ENCODE measurements at places on chromosomes 16 and 17.

DNA sequence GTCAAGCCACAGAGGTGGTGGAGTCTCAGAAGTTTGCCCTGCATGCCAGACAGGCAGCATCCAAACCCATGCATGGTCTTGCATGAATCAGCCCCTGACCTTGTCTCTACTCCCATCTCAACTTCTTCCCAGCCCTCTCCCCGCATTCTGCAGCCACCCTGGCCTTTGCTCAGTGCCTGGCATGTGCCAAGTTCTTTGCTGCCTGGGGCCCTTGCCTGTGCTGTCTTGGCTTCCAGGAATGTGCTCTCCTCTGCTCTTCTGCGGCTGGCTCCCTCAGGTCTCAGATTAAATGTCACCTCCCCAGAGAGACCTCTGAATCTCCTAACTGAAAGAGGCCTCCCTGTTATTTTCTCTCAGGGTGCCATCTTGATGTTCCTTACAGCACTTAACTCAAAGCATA, 17.6 kb downstream of the DRC3 start:
- no peak for DNase-seq

GRCh38 chr16:69350536-69351133, 951 bp downstream of the TMED6 start:
- no peak for DNase-seq

GRCh38 chr17:32111141-32111771, 31.0 kb upstream of the RHOT1 start:
- DNase-seq = peak; percentile 88

DNA sequence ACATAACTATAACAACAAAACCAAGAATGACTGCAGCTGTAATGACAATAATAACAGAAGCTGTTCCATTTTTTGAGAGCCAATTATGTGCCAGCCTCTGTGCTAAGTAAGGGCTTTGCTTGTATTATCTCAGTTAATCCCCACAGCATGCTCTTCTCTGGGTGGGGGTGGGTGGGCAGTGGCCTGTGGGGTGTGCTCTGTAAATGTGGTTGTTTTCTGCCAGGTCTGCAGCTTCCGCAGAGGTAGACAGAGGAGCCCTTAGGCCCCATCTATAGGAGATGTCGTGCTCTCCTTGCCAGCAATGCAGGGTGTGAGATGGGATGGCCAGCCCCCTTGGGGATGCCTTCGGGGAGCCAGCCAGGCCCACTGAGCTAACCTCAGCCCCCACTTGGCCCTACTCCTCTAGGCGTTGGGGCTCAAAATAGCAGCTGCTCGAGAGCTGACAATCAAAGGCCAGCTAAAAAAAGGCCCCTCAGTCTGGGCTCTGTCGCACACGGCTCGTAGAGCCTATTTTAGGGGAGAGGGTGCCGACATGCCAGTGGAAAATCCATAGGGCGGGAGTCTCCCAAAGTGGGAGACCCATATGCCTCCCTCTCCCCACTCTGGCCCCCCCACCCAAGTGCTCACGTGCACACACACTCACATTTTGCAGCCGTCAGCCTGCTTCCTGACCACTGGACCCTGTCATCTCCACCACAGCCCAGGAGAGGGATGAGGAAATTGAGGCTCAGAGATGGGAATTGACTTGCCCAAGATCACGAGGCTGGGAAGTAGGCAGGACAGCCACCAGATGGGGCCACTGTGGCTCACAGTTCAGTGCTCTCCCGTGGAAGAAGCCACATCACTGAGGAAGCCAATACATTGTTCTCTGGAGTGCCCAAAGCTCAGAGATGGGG, 15.8 kb downstream of the CDH16 start:
- no peak for DNase-seq

DNA sequence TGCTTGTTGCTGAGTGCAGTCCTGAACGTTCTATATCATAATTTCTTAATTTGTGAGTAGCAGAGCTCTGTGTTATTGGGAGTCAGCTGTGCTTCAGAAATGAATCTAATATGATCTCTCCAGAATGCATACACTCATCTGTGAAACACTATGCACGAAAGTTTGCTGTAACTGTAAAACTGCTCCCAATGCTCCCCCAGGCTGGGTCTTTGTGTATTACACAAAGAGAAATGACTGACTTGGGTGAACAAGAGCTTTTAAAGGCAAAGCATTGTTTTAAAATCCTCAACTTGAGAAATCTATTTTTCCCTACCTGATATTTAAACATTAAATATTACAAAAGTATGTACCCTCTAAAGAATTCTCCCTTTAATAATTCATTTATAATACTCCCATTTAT, 636.7 kb upstream of the KIF2B start:
- DNase-seq = no peak

DNA sequence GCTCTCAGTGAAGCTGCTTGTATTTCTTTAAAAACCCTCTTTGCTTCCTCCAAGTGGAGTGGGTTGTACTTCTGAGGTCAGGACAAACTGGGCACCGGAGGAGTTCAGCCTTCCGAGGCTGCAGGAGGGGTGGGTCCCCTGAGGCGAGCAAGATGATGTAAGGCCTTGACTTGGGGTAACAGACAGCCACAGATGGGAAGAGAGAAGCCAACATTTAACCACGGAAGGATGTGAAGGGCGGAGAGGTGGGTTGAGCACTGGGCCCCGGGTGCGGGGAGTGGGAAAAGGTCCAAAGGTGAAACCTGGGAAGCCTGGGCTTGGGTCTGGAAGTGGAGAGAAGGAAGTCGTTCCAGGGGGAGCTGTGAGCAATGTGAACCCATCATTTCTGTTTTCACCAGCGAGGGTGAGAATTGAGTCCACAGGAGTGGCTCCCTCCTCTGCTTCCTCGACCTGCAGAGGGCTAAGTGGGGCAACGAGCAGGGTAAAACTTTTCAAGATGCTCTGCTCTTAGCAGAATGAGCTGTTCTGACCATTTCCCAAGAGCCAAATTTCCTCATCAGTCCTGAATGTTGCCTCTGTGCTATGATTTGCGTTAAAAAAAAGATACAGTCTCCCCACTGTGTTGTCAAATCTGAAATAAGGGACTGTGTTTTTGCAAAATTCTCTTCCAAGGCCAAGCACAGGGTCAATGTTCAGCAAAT, 137.7 kb upstream of the CRHR1 start:
- no peak for DNase-seq

GRCh38 chr17:38751144-38751807, 1.3 kb upstream of the PSMB3 start:
- DNase-seq = no peak

GRCh38 chr17:47732399-47733046, 513 bp upstream of the TBX21 start:
- no peak for DNase-seq

DNA sequence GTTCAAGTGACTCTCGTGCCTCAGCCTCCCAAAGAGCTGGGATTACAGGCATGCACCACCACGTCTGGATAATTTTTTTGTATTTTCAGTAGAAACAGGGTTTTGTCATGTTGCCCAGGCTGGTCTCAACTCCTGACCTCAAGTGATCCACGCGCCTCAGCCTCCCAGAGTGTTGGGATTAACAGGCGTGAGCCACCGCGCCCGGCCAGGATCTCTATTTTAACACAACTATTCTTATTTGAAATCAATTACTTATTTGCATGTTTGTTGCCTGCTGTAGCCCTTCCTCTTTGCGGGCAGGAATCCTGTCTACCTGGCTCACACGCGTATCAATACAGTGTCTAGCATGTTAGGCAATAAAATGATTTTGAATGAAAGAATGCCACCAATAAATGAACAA, 818 bp upstream of the CNEP1R1 start:
- DNase-seq = no peak
